ENCODE measurements at places on chromosomes 4 and X.

- no peak for DNase-seq
These were observed 16.8 kb downstream of the BANK1 start for GRCh38 chr4:101807351-101807750.

DNA sequence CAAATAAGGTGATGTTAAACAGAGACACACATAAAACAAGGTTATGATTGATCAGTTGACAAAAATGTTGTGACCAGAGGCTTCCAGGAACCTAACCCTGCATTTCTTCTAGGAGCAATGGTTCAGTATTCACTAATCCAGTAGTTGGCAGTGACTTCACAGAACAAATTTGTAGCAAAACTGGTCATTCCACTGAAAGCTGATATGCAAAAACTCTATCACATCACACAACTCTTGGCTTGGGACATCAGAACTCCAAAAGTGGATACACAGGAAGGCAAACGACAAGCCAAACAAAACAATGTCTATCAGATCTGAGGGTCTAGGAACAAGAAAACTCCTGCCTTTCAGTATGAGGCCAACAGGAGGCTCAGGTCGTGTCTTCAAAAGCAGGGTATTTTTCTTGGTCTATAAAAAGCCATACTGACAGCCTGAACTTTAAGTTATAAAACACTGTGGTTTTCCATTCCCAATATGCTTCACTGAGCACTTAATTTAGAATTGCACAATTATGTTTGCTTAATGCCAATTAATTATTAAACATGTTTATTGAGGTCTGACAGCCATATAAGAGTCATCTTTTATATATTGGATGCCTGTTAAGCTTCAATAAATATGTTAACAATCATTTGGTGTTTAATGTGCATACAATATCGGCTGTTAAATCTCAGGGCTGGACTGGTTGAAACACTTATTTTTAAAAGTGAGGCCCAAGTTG is 45.6 kb downstream of the SOD3 start:
- DNase-seq, result no peak

GRCh38 chrX:16825264-16826035 is 39.2 kb downstream of the TXLNG start:
- no peak for DNase-seq

- DNase-seq, result no peak
These were observed 35.6 kb downstream of the MAP7D3 start for GRCh38 chrX:136215559-136215958.

- DNase-seq, result peak; percentile 26
These were observed 553 bp downstream of the SLC16A2 start for GRCh38 chrX:74421740-74422352.

DNA sequence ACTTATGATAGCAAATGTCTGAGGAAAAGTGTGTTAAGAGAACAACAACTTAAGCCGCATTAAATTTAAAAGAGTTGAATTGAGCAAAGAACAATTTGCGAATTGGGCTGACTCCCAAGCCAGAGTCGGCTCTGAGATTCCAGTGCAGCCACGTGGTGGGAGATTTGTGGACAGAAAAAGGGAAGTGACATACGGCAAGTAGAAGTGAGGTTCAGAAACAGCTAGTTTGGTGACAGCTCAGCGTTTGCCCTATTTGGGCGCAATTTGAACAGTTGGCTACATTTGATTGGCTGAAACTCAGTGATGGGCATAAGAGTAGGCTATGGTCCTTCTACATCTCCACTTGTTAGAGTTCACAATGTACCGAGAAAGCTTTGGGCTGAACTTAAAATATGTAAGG is 124.0 kb downstream of the PRKX start:
- no peak for DNase-seq

DNA sequence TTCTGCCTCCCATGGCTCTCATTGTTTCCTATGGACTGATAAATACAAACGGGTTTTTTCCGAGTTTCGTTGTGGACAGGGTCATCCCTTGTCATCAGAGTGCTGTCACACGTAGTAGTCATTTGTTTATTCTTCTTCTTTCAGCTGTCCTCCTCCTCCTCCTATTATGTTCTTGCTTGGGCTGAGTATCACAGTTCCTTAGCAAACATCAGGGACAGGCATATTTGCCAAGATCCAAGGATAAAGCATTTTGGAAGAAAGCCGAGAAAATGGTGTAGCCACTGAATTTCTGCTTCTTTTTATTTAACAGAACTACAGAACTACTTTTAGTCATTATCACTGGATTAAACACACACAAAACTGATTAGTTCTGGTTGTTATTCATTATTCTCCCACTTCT is 167.9 kb downstream of the MAML3 start:
- no peak for DNase-seq
